ENCODE measurements at places on chromosomes 11 and 22. TPM values are rescaled to one million over a fixed set of nuclear protein-coding genes. Genes with fewer than 3 reads are reported as not detected.

GRCh38 chr11:113465786-113466185, 9.4 kb downstream of the DRD2 start:
- DNase-seq: no peak

DNA sequence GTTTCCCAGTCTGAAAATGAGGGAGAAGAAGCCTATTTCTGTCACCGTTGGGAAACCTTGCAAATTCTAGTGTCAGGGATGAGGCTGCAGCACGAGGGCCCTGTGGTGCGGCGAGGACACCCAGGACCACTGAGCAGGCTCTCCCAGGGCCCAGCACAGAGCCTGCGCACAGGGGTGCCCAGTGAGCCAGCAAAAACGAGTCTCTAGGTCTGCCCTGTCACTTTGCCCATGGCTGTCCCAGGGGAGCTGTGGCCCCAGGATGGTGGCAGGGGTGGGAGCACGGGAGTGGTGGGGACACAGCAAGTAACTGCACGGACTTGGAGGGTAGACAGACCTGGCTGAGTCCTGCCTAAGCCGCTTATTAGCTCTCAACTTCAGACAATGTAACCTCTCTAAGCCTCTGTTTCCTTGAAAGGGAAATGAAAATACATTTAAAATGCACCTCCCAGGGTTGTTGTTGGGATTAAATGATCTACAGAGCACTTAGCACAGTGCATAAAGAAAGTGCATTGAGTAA, 44.2 kb downstream of the DSCAML1 start:
- DNase-seq: no peak

- DNase-seq: no peak
Measured at GRCh38 chr11:126360049-126360446, 4.6 kb downstream of the ST3GAL4 start.

USH1C gene
- total RNA-seq: not detected

TLCD5 gene
- total RNA-seq: 7.1 TPM

DNA sequence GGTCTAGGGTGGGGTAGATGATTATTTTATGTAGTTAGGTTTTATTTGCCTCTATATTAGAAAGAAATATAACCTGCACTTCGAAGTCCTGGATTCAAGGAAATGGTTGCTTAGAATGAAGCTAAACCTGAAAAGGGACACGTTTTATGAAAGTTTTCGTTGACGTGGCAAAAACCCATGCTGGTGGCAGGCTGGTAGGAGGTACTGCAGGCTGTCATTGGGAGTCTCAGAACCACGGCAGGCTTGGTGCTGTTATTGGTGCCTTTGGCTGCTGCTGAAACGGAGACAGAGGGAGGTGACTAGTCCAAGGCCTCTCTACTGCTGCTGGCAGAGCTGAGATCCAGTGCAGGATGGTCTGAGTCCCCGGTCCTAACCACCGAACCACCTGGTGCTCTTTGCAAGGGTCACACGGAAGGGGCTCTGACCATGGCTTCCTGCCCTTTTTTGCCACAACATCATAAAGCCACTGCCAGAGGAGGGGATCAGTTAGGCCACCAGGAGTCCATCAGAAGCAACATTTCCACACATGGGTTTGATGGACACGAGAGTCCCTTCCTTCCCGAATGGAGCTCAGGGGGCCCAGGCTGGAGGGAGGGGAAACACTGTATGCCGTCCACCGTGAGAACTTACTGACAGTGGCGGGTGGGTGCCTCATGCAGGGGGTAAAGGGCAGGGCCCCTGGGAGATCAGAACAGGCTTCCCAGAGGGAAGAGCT, 13.4 kb downstream of the CSF2RB start:
- no peak for DNase-seq

- no peak for DNase-seq
Measured at GRCh38 chr22:42430528-42431125, 1.6 kb downstream of the NFAM1 start.

DNA sequence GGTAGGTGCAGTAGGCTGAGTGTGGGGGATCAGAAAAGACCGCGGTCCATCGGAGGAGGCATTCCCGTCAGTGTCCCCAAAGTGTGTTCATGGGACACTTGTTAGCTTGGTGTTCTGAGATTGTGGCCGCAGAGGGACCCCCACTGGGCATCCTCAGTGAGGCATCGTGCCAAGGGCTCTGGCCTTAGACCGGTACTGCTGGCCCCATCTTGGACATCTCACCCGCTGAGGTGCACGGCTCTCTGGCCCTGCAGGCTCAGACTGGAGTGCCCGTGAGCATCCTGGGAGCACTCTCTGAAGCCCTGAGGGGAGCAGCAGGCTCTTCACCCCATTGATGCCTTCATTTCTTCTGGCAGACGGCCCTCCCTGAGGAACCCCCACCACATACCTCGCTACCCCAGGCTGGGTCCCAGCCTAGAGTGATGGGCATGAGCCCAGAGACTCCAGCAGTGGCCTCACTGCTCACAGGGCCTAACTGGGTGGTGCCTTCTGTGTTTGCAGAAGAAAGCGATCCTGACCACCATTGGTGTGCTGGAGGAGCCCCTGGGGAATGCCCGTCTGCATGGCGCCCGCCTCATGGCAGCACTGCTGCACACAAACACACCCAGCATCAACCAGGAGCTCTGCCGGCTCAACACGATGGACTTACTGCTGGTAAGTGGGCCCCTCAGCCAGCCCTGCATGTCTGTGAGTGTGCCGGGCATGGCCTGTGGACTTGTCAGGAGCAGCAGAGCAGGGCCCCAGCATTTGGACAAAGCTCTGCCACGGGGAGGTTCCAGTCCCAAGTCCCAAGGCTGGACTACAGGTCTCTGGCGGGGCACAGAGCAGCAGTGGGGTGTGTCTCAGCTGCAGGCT, 51.6 kb downstream of the SBF1 start:
- DNase-seq: no peak

Data from A172 (cell line).